ENCODE measurements at places on chromosomes 5 and 9.

DNA sequence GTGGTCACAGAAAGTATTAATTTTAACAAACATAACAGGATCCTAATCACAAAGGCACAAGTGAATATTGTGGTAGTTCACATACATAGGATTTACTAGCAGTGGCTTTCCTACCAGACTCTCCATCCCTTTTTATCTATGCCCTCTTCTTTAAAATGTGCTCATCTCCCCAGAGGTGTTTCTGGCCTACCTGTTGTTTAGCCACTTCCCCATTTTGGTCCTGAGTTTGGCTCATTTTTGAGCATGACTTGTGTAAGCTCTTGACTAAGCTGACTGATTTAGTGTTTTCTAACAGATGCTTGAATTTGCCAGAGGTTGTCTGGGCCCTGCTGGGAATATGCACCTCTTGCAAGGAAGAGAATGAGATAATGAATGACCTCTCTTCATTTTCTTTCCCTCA, 517.7 kb upstream of the CLINT1 start:
- DNase-seq = no peak

DNA sequence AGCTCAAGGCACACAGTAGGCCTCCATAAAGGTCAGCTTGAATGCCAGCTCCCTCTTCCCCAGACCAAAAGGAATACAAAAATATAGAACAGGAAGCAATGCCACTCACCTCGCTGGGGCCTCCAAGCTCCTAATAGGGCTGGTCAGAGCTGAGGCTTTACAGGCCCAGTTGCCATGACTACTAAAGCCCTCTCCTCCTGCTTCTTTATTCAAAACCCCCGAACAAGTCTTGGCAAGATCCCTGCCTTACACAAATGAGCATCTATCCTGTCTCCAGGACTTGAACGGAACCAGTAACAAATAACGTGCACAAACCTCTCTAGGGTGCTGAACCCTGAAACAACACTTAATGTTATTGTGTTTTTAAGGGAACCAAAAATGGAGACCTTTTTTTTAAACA, 136.3 kb downstream of the SIL1 start:
- peak; percentile 62 for DNase-seq

DNA sequence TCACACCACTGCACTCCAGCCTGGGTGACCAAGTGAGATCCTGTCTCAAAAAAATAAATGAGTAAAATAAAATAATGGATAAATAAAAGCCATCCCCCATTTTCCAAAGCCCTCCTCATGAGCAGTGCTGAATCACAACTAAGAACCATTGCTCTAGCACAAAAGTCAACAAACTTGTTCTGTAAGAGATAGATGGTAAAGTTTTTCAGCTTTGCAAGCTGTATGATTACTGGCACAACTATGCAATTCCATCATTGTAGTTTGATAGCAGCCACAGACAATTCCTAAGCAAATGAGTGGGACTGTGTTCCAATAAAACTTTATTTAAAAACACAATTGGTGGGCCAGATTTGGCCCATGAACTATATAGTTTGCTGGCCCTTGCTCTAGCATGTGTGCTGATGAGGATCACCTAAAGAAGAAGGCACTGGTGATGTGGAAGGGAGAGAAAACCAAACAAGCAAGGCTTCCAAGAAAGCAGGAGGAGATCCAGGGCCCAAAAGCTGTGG, 64.6 kb downstream of the NEURL1B start:
- no peak for DNase-seq

DNA sequence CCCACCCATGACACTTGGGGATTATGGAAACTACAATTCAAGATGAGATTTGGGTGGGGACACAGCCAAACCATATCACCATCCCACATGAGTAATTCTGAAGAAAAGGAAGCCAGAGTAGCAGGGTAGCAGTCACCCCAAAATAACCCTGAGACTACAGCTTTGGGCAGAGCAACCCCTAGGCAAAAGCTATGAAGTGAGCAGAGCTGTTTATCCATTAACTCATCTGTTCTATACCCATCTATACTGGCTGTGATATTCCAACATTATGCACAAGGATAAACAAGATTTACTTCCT, 12.3 kb upstream of the REEP5 start:
- DNase-seq = no peak

- DNase-seq = peak; percentile 54
Observed at GRCh38 chr5:151155775-151156506, 1.6 kb downstream of the ANXA6 start.

DNA sequence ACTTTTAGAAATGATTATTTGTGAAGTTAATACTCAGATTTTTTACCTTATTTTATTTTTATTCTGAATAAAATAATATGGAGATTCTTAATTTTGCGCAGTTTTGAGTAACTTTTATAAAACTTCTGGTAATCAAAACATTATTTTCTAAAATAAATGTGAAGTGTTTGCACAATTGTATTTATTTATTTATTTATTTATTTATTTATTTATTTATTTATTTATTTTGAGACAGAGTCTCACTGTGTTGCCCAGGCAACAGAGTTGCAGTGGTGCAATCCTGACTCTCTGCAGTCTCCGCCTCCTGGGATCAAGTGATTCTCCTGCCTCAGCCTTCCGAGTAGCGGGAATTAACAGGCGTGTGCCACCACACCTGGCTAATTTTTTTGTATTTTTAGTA, 73.5 kb downstream of the RPS6 start:
- no peak for DNase-seq

- no peak for DNase-seq
Observed at GRCh38 chr5:81495286-81495685, 101.4 kb upstream of the ACOT12 start.

- DNase-seq = no peak
Observed at GRCh38 chr5:117859176-117859575, 1129.2 kb downstream of the DTWD2 start.

GRCh38 chr5:95934207-95934804, 27.3 kb downstream of the ELL2 start:
- DNase-seq = no peak

- DNase-seq = no peak
Observed at GRCh38 chr9:7055171-7055903, 297.6 kb downstream of the KDM4C start.

DNA sequence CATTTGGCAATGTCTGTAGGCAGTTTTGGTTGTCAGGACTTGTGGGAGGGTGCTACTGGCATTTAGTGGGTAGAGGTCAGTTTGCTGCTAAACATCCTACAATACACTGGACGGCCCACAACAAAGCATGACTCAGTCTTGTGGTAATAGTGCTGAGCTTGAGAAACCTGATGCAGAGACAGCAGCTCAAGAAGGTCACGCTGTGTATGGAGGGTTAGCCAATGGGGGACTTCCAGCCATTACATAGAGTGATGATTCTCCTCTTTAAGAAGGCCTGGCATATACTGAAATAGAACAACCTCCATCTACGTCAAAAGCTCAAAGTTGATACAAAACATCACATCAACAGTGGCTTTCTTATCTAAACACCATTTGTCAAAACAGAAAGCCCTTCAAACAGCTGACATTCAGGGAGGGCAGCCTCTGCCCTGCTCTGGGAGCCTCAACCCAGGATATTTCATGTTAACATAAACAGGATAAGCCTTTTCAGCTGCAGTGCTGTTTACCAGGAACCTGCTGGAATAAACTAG, 143.0 kb downstream of the GPBP1 start:
- no peak for DNase-seq

GRCh38 chr9:35763803-35764202, 9.7 kb upstream of the MSMP start:
- no peak for DNase-seq

GRCh38 chr5:132877938-132878337, 4.5 kb downstream of the LEAP2 start:
- no peak for DNase-seq

GRCh38 chr5:135492319-135492626, 40.1 kb upstream of the TIFAB start:
- DNase-seq = no peak

GRCh38 chr5:176596689-176597416, 13.1 kb downstream of the GPRIN1 start:
- DNase-seq = peak; percentile 79

DNA sequence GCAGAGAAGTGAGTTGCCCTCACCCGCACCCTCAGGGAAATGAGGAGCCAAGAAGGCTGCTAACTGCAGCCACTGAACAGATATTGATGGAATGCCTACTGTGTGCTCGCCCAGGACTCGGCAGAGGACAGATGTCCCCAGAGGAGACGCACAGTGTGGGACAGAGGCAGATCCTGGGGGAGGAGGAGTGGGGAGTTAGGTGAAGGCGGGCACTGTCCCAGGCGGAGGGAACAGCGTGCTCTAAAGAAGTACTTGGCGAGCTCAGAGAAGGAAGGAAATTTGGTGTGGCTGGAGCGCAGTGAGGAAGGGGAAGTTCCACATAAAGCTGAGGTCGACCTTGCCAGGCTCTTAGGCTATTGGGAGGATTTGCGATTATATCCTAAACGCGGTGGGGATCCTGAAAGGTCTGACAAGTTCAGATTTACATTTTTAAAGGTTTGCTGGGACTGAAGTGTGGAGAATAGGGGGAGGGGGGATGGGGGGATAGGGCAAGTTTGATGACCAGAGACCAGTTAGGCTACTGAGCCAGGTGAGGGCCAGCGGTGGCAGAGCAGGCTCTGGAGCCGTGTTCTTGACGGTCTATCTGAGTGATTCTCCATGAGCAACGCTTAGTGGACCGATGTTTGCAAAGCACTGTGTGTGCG, 23.6 kb upstream of the CERCAM start:
- DNase-seq = peak; percentile 49

DNA sequence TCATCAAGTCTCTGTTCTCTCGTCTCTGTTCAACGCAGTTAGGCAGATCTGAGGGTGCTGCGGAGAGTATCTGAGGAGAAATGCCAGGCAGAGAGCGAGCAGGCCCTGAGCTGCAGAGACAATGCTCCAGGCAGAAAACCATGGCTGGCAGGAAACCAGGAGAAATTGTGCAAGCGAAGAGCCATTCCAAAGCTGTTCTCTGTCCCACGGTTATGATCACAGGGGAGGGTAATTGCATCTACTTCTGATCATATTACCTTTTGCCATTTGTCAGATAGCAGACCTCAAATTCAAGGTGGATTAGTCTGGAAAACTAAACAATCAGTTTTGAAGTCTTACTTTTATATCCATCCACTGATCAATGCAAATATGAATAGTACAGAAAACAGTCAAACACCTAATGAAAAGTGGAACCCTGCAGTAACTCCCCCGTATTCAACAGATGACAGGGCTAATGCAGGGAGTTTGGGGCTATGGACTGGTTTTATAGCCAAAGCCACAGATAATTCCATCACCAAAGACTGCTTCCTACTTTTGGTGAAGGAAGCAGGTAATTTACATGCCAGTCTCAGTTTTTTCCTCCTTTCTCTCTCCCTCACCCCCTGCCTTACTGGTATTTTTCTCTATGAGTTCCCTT, 228.0 kb downstream of the DCP2 start:
- no peak for DNase-seq

DNA sequence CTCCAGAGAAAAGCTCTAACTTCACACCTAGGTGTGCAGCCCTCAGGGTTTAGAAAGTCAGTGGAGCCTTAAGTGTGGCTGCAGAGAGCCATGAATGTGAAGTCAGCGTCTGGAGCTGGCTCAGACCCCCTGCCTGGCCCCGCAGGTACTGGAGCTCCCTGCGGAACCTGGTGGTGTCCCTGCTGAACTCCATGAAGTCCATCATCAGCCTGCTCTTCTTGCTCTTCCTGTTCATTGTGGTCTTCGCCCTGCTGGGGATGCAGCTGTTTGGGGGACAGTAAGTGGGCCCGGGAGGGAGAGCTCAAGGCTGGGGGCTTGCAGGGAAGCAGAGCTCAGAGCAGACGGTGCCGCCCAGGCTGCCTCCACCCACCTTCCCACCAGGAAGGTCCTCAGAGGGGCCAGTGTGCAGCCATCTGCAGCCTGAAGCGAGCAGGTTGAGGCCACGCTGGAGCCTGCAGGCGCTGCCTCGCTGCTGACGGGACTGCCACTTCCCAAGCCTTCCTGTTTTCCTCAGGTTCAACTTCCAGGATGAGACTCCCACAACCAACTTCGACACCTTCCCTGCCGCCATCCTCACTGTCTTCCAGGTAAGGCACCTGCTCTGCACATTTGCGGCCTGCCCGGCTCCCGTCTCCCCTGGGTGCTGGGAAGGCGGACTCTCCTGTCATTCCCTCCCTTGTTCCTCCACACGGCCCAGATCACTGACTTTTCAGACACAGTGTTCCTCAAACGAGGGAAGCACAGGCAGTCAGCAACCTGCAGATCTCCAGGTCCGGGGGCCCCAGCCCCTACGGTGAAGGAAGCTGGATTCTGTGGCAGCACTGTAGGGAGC, 108.9 kb downstream of the CACNA1B start:
- peak; percentile 29 for DNase-seq

DNA sequence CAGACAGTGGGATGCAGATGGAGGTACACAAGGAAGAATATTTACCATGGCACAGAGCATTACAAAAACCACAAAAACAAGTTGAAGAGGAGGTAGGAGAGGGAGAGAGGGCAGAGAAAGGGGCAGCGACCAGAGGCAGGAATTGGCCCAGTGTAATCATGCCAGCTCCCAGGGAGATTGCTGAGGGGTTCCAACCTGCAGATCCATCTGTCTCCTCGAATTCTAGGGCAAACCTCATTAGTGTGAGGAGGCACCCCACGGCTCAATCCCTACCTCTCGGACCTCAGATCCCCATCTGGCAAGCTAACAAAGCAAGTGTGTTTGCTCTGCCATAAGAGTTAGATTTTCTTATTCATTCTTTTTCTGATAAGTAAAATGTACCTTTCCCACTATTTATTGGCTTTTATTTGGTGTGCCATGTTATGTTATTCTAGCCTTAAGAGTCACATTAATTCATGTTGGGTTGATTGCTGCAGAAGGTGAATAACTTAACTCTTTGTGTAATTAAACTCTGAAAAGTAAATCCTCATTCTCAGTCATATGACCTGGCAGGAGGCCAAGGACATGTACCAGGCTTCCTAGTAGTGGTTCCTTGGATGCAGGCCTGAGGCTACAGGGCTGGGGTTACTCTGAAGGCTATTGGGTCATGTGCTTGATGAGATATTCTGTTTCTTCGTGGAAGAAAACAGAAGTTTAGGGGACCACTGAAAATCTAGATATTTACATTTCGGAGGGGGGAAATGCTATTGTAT, 315.2 kb upstream of the ATP10B start:
- DNase-seq = no peak

DNA sequence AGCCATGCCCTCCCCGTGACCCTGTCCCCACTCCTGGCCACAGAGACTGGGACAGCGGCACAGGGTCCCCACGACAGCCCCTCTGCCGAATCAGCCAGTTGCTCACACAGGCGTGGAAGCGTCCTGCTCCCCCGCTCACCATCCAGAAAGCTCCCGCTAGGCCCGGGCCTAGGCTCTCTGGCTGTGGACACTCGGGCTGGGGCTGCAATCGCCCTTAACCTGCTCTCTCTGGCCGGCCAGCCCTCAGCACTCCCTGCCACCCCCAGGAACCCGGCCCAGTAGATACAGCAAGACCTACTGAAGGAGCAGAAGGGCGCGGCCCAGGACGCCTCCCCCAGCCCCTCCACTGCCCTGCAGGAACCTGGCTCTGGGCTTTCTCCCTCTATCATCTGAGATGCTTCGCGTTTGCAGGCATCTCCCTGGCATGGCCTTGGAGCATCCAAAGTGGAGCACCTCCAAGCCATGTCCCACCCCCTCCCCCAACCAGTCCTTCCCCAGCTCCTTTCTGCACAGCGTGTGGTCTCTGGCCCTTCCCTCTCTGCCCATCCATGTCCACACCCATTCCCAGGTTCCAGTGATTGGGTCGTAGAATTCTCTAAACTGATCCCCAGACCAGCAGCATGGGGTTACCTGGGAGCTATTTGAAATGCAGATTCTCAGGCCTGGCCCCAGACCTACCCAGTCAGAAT, 113.7 kb upstream of the LMX1B start:
- no peak for DNase-seq

Data from ecto neural progenitor cell (in vitro differentiated cells).